ENCODE measurements at places on chromosomes 7 and 10.

DNA sequence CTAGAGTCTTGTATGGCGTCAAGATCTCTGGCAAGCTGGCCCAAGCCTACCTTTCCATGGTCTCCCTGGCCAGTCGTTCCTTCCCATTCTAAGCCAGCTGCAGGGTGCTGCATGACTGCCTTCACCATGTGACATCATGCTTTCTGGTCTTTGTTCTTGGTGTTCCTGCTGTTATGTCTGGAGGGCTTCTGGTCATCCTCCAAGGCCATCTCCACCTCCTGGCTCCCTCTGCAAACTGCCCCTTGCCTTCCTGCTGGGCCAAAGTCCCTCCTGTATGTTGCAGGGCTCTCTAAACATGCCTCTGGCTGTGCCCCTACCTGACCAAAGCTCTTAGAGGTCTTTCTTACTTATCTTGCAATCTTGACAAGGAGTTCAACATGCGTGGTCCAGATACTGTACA, 44.4 kb upstream of the SHH start:
- no peak for DNase-seq

DNA sequence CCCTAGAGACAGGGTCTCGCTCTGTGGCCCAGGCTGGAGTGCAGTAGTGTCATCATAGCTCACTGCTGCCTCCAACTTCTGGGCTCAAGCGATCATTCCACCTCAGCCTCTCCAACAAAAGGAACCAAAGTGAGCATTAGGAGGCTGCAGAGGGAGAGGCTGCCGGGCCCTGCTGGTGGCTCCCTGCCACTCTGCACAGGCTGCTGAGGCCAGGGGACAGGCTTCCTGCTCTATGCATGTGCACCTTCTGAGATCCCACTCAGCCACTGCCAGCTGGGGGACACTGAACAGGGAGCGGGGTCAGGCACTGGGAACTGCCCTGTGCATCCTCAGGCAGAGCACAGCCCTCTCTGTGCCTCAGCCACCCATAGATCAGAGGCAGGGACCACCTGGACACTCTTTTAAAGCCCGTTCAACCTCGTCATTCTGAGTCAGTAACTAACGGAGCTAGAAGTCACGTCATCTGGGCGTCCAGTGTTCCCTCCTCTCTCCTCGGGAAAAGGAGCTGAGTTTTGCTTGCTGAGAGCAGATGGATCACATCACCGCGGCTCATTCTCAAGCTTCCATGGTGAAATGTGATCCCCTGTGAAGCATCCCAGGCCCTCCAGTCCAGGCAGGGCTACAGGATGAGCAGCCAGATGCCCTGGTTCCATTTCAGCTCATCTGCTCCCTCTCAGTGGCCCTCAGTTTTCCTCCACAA, 109.6 kb downstream of the MYL10 start:
- DNase-seq, result no peak

DNA sequence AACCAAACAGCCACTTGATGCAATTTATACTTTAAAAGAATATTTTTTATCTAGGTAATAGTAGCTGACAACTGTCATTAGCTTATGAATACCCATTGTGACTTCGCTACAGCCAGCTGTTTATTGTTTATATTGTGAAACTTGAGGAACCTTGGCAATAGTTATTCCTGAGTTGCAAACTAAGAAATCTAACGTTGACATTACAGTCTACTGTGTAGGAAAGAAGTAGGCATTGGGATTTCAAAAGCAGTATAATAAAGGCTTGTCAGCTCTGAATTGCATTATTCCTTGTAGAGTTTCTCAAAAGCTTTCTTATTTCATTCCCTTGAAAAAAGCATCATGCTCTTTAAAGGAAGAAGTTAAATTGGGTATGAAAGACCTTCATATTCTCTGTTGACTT, 42.7 kb upstream of the OIT3 start:
- no peak for DNase-seq

- no peak for DNase-seq
These were observed 260.2 kb upstream of the PRKCQ start for GRCh38 chr10:6840201-6840691.

DNA sequence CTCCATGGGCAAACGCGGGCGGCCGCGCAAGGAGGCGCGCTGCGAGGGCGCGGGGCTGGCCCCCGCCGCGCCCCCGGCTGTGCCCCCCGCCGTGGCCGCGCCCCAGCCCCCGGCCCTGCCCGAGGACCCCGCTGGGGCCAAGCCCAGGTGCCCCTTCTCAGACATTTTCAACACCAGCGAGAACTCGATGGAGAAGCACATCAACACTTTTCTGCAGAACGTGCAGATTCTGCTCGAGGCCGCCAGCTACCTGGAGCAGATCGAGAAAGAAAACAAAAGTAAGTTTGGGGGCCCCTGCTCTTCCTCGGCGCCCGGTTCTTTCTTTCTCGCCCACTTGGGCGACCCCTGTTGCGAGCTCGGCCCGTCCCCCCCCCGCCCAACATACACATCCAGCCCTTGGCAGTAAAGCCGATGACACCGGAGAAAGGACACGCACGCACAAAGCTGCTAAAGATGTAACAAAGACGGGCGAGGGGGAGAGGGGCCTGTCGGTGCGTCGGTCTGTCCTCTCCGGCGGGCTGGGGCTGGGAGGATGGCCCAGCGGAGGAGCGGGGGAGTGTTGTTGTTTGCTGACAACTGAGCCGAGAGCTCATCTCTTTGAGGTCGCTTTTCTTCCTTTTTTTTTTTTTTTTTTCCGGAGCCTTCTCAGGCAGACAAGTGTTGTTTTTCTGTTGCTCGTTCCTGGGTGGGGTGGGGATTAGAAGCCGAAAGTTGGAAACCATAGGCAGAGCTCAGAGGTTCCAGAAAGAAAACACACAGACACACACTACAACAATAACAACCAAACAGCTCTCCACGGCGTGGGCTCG, 604 bp downstream of the MXI1 start:
- DNase-seq, result no peak

GRCh38 chr10:71767420-71768035, 5.8 kb downstream of the VSIR start:
- DNase-seq, result no peak

- DNase-seq, result no peak
These were observed 303.6 kb downstream of the MAGI2 start for GRCh38 chr7:79149831-79150230.

DNA sequence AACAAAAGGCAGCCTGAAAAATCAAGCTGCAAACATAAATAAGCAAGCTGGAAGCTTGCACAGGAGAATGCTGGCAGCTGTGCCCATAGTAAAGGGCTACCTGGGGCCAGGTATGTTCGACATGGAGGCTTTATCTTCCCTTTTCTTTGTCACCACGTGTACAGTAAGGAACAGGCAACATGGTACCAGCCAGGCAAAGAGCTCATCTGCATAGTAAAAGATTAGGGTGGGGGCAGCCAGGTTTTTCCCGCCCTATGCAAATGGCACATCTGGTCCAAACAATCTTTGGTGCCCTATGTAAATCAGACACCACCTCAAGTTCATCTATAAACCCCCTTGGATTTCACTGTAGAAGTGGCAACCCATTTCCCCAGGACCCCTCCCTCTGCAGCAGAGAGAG, 625.1 kb downstream of the TYW1 start:
- DNase-seq, result no peak

DNA sequence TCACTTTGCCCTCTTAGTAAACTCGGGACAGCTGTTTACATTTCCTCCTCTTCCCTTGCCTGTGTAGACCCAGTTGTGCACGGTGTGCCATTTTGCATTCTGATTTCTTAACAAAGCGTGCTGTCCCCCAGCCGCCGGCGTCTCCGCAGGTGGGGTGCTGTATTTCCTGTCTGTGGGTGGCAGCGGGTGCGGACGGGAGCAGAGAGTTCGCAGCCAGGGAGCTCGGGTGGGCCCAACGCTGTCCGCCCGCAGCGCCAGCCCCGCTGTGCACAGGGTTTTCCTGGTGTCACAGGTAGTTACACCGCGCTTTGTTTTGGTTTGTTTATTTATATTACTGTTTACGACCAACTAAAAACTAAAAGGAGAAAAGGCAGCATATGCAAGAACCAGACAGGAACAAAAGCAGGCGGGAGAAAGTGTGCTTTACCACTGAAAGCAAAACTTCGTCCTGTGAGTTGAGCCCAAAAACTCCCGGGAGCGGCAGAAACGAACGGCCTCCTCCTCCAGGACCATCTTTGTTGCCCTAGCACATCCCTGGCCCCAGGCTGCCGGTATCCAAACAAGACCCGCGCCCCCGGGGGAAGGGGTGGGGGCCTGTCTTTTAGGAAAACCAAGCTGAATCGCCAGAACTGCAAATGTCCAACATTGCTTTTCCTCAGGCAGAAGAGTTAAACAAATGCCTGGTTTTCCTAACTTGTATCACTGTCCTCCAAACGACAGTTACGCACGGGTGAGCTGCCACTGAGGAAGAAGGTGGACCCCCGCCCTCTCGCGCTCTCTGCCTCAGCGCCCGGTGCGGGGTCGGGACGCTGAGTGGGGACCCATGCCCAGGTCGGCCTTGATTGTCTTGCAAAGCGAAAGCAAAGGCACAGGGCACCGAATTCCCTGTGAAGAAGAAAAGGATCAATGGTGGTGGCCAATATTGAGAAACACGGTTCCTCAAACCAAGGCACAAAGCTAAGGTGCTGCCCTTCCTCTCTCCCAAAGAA, 45.9 kb upstream of the DRGX start:
- no peak for DNase-seq

DNA sequence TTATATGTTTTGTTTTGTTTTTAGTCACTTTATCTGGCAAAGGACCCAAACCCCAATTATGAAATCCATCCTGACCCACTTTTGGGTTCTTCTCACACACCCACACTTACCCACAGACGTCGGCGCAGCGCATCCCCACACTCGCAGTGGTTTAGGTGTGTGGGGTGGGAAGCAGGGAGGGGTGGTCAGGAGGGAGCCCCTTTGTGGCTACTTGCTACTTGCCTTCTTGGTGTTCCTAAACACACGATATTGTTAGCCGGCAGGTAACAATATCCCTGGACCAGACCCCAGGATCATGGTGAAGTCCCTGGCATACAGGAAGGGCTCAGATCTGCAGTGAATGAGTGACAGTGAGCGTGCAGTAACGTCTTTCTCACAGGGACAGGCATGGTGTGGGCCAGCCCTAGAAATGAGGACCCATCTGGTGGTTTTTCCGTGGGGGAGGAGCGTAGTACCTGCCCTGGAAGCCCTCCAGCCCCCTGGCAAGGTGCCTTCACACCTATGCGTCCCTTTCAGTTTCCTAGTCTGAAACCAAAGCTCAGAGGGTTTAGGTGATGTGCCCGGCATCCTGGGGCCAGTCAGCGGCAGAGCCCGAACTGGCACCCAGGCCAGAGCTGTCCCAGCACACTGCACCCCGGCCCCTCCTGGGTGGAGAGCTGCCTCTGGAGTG, 4.4 kb downstream of the SPOCK2 start:
- DNase-seq, result no peak

- DNase-seq, result no peak
These were observed 44.8 kb upstream of the LOXL4 start for GRCh38 chr10:98312822-98313221.

DNA sequence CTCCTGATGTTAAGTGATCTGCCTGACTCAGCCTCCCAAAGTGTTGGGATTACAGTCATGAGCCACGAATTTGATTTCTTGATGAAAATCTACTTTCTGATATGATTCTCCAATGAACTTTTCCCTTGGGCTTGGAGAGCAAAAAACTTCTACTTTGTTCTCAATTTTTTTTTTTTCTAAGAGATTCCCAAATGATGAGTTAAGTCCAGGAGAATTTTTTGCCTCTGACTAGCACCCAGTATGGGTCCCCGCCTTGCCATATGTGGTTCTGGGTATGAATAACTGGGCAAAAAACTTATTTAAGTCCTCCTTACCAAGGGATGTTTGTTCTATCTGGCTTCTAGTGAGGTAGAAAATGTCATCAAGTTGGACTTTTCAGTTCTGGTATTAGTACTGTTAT, 147.9 kb upstream of the LYZL1 start:
- DNase-seq, result no peak

DNA sequence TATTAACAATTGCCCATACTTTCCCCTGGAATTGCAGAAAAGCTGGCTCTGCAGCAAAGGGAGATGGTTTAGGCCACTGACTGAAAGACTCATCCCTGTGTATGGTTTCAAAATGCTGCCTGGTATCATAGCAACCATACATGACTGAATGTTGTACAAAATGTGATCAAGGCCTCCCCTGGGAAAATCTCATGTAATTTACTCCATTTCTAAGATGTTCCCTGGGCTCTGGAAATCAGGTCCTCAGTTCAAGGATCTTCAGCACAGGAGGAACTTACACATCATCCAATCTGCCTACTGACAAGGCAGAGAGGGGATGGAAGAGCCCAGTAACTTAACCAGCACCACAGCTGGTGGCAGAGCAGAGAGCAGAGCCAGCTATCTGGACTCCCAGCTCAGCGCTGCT, 111.8 kb downstream of the JAZF1 start:
- no peak for DNase-seq

DNA sequence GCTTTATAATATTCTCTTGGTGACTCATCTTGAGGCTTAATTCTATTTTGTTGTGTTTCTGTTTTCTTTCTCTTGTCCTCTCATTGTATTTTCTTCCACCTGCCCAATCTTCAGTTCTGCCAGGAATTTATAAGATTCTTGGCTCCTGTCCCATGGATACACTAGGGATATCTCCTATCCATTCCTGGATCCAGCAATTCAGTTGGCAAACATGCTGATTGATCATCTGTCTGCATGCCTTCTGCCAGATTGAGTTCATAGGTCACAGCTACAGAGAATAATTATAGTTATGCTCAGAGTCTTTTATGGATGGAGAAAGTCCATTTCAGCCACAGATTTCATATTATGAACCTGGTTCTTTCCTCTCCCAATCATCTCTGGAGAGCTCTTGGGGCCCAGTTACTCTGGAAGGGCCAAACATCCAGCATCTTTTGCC, 140.4 kb upstream of the MAGI2 start:
- no peak for DNase-seq

DNA sequence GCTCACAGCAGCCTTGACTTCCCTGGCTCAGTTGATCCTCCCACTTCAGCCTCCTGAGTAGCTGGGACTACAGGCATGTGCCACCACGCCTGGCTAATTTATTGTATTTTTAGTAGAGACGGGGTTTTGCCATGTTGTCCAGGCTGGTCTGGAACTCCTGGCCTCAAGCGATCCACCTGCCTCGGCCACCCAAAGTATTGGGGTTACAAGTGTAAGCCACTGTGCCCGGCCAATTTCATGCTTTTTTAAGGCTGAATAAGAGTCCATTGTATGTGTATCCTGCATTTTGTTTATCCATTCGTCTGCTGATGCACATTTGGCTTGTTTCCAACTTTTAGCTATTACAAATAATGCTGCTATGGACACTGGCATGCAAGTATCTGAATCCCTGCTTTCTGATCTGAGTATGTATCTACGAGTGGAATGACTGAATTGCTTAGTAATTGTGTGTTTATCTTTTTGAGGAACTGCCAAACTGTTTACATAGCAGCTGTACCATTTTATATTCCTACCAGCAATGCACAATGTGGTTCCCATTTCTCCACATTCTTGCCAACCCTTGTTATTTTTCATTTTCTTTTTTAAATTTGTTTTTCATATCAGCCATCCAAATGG, 37.3 kb upstream of the TPST1 start:
- DNase-seq, result no peak

DNA sequence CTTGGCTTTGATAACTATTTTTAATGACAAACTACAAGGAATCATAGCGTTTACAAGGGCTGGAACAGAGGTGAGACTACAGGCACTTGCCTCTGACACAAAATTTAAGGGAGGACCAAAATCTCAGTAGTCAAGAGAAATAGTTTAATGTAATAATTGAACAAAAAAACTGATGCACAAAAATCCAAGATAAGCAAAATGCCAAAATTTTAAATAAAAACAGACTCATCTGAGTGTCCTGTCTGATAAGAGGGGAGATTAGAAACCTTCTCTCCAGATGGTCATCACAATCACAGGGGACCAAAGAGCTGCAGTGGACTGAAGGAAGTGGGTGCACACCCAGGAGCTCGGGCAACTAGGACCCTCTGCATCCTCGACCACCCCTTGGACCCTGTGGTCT, 70.5 kb downstream of the PARD3 start:
- no peak for DNase-seq

- no peak for DNase-seq
These were observed 94.5 kb upstream of the GSDME start for GRCh38 chr7:24851786-24852185.
